NCI-H1436 treated with DMSO at 0.1 percent for 48 hours (cell line): ENCODE measurements at places on chromosomes 5 and 9.

- DNase-seq = no peak
These were observed 217.4 kb downstream of the KDM4C start for GRCh38 chr9:6975198-6975597.

DNA sequence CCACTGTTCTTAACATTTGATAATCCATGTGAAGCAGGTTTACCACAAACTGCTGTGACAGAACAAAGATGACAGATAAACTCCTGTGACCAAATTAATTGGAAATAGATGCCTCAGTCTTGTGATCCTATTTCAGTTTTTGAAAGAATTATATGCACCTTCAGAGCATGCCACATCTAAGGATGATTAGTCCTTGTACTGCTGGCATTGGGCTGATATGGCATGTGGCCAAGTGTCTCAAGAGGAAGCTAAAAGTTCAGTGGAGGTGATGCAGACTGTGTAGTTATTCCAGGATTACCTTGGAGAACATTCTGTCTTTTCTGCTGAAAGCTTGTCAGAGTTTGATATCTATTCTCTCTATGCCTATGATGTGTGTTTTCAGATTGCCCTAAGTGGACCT is 314.4 kb upstream of the EFNA5 start:
- DNase-seq = no peak

GRCh38 chr5:71623221-71623794 is 36.2 kb downstream of the MCCC2 start:
- no peak for DNase-seq

- DNase-seq = no peak
These were observed 106.6 kb downstream of the COL23A1 start for GRCh38 chr5:178483620-178484019.

- DNase-seq = no peak
These were observed 32.0 kb downstream of the SPRY4 start for GRCh38 chr5:142292808-142293207.

DNA sequence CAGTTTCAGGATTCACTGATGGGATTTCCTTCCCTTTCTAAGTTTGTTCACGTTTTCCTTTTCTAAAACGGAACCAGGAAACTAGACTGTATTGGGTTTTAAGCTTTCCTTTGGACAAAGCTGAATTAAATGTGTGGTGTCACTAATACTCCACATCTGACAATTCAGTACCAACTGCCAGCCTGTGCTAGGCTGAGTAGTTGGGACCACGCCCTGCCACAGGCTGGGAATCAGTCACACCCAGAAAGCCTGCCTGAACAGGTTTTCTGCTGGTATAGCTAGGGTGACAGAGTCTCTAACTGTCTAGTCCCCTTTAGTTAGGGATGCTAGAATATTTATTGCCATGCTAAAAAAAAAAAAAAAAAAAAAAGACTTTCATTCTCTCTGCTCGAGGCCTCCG is 15.6 kb downstream of the SPACA9 start:
- no peak for DNase-seq

- no peak for DNase-seq
These were observed 284.8 kb upstream of the GRAMD2B start for GRCh38 chr5:126138281-126138931.

- DNase-seq = no peak
These were observed 309.9 kb downstream of the MAT2B start for GRCh38 chr5:163815240-163815791.

- DNase-seq = no peak
These were observed 451.8 kb upstream of the PTGER4 start for GRCh38 chr5:40227931-40228330.

DNA sequence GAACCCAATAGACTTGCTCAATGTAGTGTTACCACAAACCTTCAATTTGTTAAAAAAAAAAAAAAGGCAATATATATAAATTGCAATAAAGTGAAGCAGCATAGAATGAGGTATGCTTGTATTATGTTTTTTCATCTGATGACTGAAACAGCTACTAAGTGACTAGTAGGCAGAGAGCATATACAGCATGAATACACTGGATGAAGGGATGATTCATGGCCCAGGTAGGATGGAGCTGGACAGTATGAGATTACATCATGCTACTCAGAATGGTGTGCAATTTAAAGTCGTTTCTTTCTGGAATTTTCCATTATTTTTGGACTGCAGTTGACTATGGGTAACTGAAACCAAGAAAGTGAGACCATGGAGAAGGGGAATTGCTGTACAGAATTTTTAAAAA is 161.2 kb downstream of the GNA14 start:
- no peak for DNase-seq

- no peak for DNase-seq
These were observed 56.7 kb downstream of the SLC1A1 start for GRCh38 chr9:4547016-4547415.

GRCh38 chr5:168104811-168105481 is 186.5 kb upstream of the WWC1 start:
- no peak for DNase-seq

DNA sequence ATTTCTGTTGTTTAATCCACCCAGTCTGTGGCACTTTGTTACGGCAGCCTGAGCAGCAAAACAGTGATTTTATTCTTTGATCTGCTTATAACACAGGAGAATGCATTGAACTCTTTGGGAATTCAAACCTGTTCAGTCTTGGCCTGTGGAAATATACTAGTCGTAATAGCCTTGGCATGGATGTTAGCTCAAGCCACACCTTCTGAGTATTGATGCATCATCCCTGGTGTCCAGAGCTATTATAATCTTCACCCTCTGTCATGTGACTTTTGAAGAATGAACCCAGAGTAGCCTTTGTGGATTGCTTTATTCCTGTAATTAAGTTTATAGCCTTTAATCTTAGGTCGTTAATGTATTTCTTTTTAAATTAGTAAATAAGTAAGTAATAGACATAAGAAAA is 50.8 kb upstream of the TEX48 start:
- DNase-seq = no peak

DNA sequence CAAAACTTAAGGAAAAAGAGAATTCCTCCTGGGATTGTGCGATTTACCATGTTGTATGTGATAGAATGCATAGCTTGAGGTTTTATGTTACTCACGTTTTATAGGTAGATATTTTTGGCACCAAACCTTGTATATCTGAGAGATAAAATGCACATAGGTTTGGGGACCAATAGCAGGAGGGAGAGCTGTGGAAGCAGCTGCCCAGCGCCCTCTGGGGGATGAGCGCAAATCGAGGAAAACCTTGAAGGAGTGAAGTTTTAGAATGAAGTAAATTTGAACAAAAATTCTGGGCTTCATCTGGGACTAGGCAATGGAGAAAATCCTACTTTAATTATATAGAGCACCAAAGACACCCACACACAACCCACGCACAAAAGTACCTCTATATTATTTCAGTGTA is 197.0 kb downstream of the ADCY2 start:
- DNase-seq = no peak
